ENCODE measurements at places on chromosomes 3 and 15.
A peak's percentile ranks its signal among the peaks of the same experiment; 100 is the strongest.

DNA sequence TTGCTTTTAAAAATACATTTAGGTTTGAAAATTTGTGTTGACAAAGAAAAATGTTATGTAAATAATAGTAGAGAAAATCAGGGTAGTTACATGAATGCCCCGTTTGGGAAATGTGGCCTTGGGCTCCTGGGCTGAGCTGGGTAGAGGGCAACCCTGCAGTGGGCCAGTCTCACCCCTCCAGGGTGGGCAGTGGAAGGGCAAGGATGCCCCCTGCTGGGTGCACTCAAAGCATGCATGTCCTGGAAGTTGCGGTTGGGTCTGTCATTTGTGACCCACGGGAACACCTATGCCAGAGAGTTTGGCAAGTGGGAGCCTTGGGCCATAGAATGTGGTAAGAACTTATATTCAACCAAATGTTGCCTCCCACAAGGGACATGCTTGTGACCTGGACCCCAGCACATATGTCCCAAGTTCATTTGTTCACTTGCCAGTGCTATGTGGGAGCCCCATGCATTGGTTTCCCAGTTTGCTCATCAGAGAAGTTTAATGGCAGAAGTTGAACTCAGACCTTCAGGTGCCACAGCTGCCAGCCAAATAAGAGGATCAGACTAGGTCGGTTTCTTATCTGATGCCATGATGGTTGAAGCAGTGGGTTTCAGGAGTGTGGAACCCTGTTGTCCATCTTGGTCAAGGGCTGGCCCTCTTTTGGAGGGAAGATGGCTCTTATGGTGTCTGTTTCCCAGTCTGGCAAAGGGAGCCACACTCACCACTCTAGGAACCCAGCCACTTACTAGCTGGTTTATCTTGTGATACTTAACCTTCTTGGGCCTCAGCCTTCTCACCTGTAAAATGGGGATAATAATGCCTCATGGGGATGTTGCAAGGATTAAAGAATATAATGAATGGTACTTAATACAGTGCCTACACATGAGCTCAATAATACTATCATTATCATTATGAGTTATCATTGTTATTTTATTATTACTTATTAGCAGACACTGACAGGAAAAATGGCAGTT is 2.5 kb upstream of the PLCB2 start:
- peak; percentile 37 for DNase-seq

- DNase-seq, result no peak
Measured at GRCh38 chr3:172465281-172465680, 17.0 kb upstream of the GHSR start.

GRCh38 chr3:122777563-122777962 is 16.1 kb downstream of the HSPBAP1 start:
- DNase-seq, result no peak

DNA sequence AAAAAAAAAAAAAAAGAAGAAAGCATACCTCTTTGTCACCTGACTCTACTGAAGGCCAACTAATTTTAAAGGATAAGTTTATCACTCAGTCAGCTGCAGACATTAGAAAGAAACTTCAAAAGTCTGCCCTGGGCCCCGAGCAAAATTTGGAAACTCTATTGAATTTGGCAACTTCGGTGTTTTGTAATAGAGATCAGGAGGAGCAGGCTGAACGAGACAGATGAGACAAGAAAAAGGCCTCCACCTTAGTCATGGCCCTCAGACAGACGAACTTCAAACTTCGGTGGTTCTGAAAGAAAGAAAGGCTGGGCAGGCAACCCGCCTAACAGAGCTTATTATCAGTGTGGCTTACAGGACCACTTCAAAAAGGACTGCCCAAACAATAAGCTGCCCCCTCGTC is 18.5 kb downstream of the GLDN start:
- no peak for DNase-seq

GRCh38 chr3:171044384-171044783 is 17.9 kb upstream of the SLC2A2 start:
- no peak for DNase-seq

Measured in stimulated activated CD4-positive, alpha-beta T cell treated with anti-CD3 and anti-CD28 coated beads, TNF-alpha, amount 100 ng/mL, for 1 hour (primary cell).